ENCODE measurements at places on chromosomes 7 and 10.

- H3K27ac ChIP-seq = no peak overlapping the region
- no peak for DNase-seq
- H3K4me3 ChIP-seq = no peak overlapping the region
- H3K36me3 ChIP-seq = no peaks in the 10 kb centered on the region
- H3K4me1 ChIP-seq = peaks cover 6% of the 10 kb centered on the region
Observed at GRCh38 chr7:7563269-7563668, 3.4 kb upstream of the MIOS start.

GRCh38 chr7:125084196-125084595 lies 154.6 kb upstream of the POT1 start:
- no peak overlapping the region for H3K27ac ChIP-seq
- DNase-seq = no peak
- no peak overlapping the region for H3K4me3 ChIP-seq
- no peaks in the 10 kb centered on the region for H3K36me3 ChIP-seq
- H3K27me3 ChIP-seq = no peaks in the 10 kb centered on the region
- H3K4me1 ChIP-seq = no peaks in the 10 kb centered on the region

- H3K36me3 ChIP-seq = no peaks in the 10 kb centered on the region
- H3K27me3 ChIP-seq = peaks cover 17% of the 10 kb centered on the region
- no peak overlapping the region for H3K4me3 ChIP-seq
- no peaks in the 10 kb centered on the region for H3K4me1 ChIP-seq
- no peak overlapping the region for H3K27ac ChIP-seq
- DNase-seq = no peak
Observed at GRCh38 chr10:15335508-15335907, 35.6 kb downstream of the FAM171A1 start.

GRCh38 chr7:1073142-1073977 lies 14.6 kb upstream of the GPER1 start:
- H3K4me1 ChIP-seq = no peaks in the 10 kb centered on the region
- no peak for DNase-seq
- no peak overlapping the region for H3K27ac ChIP-seq
- H3K36me3 ChIP-seq = no peaks in the 10 kb centered on the region
- no peak overlapping the region for H3K4me3 ChIP-seq
- H3K27me3 ChIP-seq = no peaks in the 10 kb centered on the region

- peaks cover 6% of the 10 kb centered on the region for H3K4me1 ChIP-seq
- no peak overlapping the region for H3K27ac ChIP-seq
- no peak overlapping the region for H3K4me3 ChIP-seq
- peaks cover 5% of the 10 kb centered on the region for H3K27me3 ChIP-seq
- no peaks in the 10 kb centered on the region for H3K36me3 ChIP-seq
Observed at GRCh38 chr7:25624051-25624450, 395.8 kb upstream of the NPVF start.

- peak overlapping the region; percentile 74 for H3K27ac ChIP-seq
- no peak for DNase-seq
- H3K4me3 ChIP-seq = no peak overlapping the region
- H3K27me3 ChIP-seq = no peaks in the 10 kb centered on the region
Observed at GRCh38 chr7:140881507-140882228, 43.1 kb downstream of the BRAF start.

- H3K36me3 ChIP-seq = no peaks in the 10 kb centered on the region
- DNase-seq = no peak
- H3K4me1 ChIP-seq = no peaks in the 10 kb centered on the region
- no peak overlapping the region for H3K27ac ChIP-seq
- H3K27me3 ChIP-seq = no peaks in the 10 kb centered on the region
Observed at GRCh38 chr7:13641714-13642113, 347.8 kb downstream of the ETV1 start.

GRCh38 chr10:78762086-78762630 lies 306.6 kb upstream of the ZMIZ1 start:
- peaks cover under 1% of the 10 kb centered on the region for H3K27me3 ChIP-seq
- H3K4me3 ChIP-seq = no peak overlapping the region
- no peaks in the 10 kb centered on the region for H3K36me3 ChIP-seq
- peaks cover 1% of the 10 kb centered on the region for H3K4me1 ChIP-seq
- no peak for DNase-seq

- H3K27me3 ChIP-seq = no peaks in the 10 kb centered on the region
- DNase-seq = no peak
- no peaks in the 10 kb centered on the region for H3K4me1 ChIP-seq
- no peak overlapping the region for H3K4me3 ChIP-seq
- H3K27ac ChIP-seq = no peak overlapping the region
Observed at GRCh38 chr7:696426-696811, 30.1 kb upstream of the DNAAF5 start.

- no peak for DNase-seq
- H3K4me3 ChIP-seq = no peak overlapping the region
- H3K4me1 ChIP-seq = no peaks in the 10 kb centered on the region
- no peaks in the 10 kb centered on the region for H3K27me3 ChIP-seq
Observed at GRCh38 chr10:32731527-32731926, 226.5 kb downstream of the ITGB1 start.

GRCh38 chr10:93063977-93064660 lies 3.5 kb downstream of the CYP26C1 start:
- no peak for DNase-seq
- peaks cover 26% of the 10 kb centered on the region for H3K4me1 ChIP-seq
- H3K4me3 ChIP-seq = peak overlapping the region; percentile 37
- H3K36me3 ChIP-seq = peaks cover 4% of the 10 kb centered on the region

- peak overlapping the region; percentile 14 for H3K27ac ChIP-seq
- H3K4me3 ChIP-seq = no peak overlapping the region
- H3K4me1 ChIP-seq = no peaks in the 10 kb centered on the region
- peaks cover 2% of the 10 kb centered on the region for H3K36me3 ChIP-seq
- H3K27me3 ChIP-seq = no peaks in the 10 kb centered on the region
Observed at GRCh38 chr7:129958643-129959470, 6.1 kb upstream of the UBE2H start.

GRCh38 chr10:114519306-114519669 lies 115.0 kb upstream of the AFAP1L2 start:
- no peak for DNase-seq
- peak overlapping the region; percentile 31 for H3K4me3 ChIP-seq
- peaks cover 64% of the 10 kb centered on the region for H3K4me1 ChIP-seq
- H3K36me3 ChIP-seq = peaks cover 13% of the 10 kb centered on the region
- no peaks in the 10 kb centered on the region for H3K27me3 ChIP-seq
- H3K27ac ChIP-seq = peak overlapping the region; percentile 16

DNA sequence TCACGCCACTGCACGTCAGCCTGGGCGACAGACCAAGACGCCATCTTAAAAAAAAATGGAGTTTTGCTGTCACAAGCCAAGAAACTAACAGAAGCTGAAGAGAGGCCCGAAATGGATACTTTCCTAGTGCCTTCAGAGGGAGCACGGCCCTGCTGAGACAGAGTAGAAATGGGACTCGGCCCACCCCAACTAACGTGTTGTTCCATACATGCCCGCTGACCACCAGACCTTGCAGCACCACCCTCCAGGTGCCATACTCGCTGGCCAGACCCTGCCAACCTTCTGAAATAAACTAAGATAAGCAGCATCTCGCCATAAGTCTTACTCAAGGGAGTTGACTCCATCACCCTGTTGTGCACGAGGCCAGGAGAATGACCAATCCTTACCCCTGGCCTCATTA lies 29.5 kb upstream of the TUBB8 start:
- no peak overlapping the region for H3K27ac ChIP-seq
- no peak overlapping the region for H3K4me3 ChIP-seq
- peaks cover 65% of the 10 kb centered on the region for H3K27me3 ChIP-seq
- peaks cover 4% of the 10 kb centered on the region for H3K4me1 ChIP-seq

DNA sequence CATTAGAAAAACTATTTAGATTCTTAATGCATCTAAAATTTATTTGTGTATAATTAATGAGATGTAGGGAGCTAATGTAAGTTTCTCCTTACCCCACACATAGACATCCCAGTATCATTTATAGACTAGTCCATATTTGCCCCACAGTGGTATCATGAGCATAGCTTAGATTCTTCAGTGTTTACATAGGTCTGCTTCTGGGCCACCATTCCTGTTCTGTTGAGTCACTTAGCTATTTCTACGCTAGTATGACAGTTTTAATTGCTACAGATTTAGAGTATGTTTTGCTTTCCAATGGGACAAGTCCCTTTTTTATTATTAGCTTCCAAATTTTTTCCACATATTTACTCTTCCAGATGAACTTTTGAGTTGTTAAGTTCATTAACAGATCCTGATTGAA lies 69.4 kb downstream of the MCMBP start:
- no peaks in the 10 kb centered on the region for H3K27me3 ChIP-seq
- no peak overlapping the region for H3K27ac ChIP-seq
- no peak for DNase-seq
- H3K36me3 ChIP-seq = peaks cover 3% of the 10 kb centered on the region
- no peak overlapping the region for H3K4me3 ChIP-seq
- H3K4me1 ChIP-seq = no peaks in the 10 kb centered on the region

DNA sequence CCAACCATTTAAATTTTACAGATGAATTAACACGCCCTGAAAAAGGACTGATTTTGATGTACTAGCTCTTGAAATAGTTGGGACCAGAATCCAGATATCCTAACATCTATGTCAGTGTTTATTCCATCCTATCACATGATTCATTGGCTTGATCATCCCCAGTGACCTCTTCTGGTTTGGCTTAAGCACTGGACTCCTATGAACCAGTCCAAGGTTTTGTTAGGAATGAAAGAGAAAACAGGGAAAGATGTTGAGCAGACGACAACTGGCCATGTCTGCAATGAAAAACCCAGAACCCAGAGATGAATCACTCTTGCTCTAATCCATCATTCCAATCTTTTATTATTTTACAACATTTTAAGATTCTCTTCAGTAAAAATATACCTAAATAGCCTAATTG lies 1080.9 kb downstream of the SORCS1 start:
- no peak overlapping the region for H3K4me3 ChIP-seq
- no peaks in the 10 kb centered on the region for H3K4me1 ChIP-seq
- no peaks in the 10 kb centered on the region for H3K27me3 ChIP-seq
- DNase-seq = no peak

DNA sequence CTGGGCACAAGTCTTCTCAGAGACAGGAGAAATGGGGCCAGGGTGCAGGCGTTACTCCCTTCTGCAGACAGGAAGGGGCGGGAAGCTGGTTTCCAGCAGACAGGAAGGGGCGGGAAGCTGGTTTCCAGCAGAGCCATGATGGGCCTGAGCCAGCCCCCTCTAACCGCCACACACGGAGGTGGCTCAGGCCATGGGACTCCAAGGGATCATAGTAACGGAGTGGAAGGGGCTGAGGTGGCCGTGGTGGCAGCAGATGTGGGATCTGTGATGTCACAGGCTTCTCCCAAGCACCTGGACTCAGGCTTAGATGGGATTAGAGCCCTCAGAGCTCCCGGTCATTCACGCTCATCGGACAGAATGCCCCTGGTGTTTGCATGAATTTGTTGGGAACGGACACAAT lies 177.8 kb downstream of the USP6NL start:
- no peak for DNase-seq
- no peaks in the 10 kb centered on the region for H3K27me3 ChIP-seq
- no peak overlapping the region for H3K4me3 ChIP-seq

DNA sequence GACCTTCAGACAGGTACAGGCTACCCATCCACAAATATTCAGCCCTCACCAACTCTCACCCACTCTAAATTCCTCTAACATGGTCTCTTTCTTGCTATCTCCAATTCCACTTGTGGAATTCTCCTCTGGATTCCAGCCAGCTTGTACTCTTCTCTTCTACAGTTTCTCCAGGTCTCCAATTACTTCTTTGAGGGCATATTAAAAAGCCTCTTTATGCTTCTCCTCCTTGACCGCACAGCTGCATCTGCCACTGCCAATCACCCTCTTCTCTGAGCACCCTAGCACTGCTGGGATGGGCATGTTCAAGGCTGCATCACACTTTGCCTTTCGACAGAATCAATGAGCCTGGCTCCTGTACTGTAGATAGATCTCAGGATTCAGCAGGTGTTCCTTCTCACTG lies 101.5 kb upstream of the ANKRD1 start:
- no peak overlapping the region for H3K4me3 ChIP-seq
- DNase-seq = no peak
- H3K27me3 ChIP-seq = peaks cover 37% of the 10 kb centered on the region
- no peaks in the 10 kb centered on the region for H3K4me1 ChIP-seq

DNA sequence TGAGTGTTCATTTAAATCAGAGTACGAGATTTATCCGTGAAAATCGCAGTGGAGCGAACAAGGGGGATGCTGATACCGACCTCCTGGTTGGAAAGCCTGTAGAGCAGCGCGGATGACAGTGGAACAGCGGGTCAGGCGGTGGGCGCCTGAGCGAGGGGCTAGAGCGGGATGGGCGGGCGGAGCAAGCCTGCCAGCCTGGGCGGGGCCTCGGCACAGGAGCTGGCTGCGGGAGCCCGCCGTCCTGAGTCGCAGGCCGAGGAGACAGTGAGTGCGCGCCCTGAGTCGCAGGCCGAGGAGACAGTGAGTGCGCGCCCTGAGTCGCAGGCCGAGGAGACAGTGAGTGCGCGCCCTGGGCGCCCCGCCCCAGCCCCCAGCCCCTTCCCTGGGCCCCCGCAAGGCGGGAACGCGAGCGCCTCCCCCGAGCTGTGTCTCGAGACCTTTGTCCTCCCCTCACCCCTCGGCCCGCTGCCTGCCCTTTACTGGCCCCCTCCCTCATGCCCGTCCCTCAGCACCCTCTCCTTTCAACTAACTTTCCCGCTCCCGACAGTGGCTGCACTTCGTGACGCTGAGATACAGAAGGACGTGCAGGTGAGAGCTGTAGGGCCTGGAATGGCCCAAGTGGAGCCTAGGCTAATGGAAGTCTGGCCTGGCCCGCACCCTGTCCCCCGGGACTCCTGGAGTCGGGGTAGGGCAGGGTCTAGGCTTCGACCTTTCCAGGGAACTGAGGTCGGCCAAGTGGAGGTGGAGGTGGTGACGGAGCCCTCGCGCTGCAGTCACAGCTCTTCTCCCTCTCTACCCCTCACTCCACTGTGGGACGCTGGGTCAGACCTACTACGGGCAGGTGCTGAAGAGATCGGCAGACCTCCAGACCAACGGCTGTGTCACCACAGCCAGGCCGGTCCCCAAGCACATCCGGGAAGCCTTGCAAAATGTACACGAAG lies at the start of gene AS3MT:
AS3MT (plus strand) TSS at position 213 of the 941 bp plus-strand sequence; CDS start at position 336, 123 bp downstream.
- peaks cover 27% of the 10 kb centered on the region for H3K27me3 ChIP-seq
- peaks cover 6% of the 10 kb centered on the region for H3K4me1 ChIP-seq

GRCh38 chr7:6015917-6016652 lies 7.0 kb downstream of the AIMP2 start:
- peaks cover 5% of the 10 kb centered on the region for H3K4me1 ChIP-seq
- no peak overlapping the region for H3K4me3 ChIP-seq
- H3K27ac ChIP-seq = no peak overlapping the region
- no peak for DNase-seq

GRCh38 chr7:29243910-29244655 lies 49.5 kb downstream of the CHN2 start:
- H3K27ac ChIP-seq = peak overlapping the region; percentile 80
- H3K36me3 ChIP-seq = peaks cover 3% of the 10 kb centered on the region
- no peak overlapping the region for H3K4me3 ChIP-seq
- DNase-seq = peak; percentile 31

- H3K36me3 ChIP-seq = peaks cover 16% of the 10 kb centered on the region
- no peaks in the 10 kb centered on the region for H3K27me3 ChIP-seq
- no peak for DNase-seq
- peak overlapping the region; percentile 22 for H3K27ac ChIP-seq
- H3K4me3 ChIP-seq = no peak overlapping the region
- peaks cover 17% of the 10 kb centered on the region for H3K4me1 ChIP-seq
Observed at GRCh38 chr7:37011151-37011890, 287.0 kb upstream of the AOAH start.

DNA sequence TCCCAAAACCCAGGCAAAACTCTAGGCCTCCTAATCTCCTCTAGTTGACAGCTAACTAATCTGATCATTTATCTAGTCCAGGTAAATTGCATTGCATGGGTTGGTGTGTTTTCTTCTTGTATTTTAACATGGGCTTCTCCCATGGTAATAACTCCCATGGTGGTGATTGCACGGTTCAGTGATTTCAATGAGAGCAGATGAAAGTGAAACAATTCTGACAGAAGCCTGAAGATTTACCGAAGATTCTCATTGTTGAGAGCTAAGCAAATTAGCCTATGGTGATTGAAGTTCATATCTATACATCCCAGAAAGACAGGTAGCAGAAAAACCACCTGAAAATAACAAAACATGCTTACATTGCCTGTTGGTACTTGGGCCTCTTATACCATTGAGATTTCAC lies 26.6 kb upstream of the LIPN start:
- no peak overlapping the region for H3K4me3 ChIP-seq
- no peak for DNase-seq
- H3K27me3 ChIP-seq = peaks cover 10% of the 10 kb centered on the region
